Activated naive CD8-positive, alpha-beta T cell treated with anti-CD3 and anti-CD28 coated beads, Interleukin-2, amount 10 ng/mL, durations not matched to agents 7 days and 5 days (primary cell): ENCODE measurements at places on chromosomes 3 and 15. TPM values are rescaled to one million over a fixed set of nuclear protein-coding genes. Genes with fewer than 3 reads are reported as not detected.

INTS14 gene
- total RNA-seq: 43.0 TPM

PLXND1 gene
- 38.3 TPM for total RNA-seq

COLQ gene
- total RNA-seq: 3.5 TPM

MUSTN1 gene
- 1.9 TPM for total RNA-seq

GRCh38 chr3:172550347-172550943, 27.2 kb upstream of the TNFSF10 start:
- H3K36me3 ChIP-seq: peaks cover 21% of the 10 kb centered on the region
- H3K4me1 ChIP-seq: peaks cover 40% of the 10 kb centered on the region
- no peak for DNase-seq
- H3K27me3 ChIP-seq: no peaks in the 10 kb centered on the region

DNA sequence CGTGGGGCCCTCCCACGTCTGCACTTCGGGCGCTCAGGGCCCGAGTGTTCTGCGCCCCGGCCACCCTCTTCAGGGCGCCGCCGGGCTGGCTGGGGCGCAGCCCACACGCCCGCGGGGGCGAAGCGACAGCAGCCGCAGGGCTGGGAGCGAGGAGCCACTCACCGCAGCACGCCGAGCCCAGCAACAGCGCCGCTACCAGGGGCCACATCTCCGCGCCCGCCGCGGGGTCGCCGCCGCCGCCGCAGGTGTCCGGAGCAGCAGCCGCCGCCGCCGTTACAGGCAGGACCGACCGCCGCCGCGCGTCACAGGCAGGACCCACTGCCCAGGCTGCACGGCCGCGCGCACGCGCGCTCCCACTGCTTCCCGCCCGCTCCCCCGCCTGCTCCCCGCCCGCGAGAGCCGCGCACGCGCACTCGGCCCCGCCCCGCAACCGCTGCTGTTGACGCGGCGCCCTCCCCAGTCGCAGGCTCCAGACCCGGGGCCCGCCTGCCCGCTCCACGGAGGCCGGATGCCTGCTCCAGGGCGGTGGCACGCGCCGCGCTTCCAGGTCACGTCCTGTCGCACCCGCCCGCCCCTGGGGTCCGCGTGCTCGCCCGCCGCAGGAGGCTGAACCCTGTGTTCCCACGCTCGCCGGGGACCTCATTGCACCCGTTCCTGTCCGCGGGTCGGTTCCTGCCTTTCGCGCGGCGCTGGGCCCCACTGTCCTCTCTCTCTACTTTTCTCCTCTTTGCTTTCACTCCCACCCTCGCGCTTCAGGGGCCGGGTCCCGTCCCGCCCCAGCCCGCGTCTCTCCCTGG, at the start of gene CD47:
Gene CD47 (minus strand): TSS at position 331 of the 797 bp plus-strand sequence. CDS start 123 bp downstream, at position 208.
- H3K27me3 ChIP-seq: no peaks in the 10 kb centered on the region
- H3K36me3 ChIP-seq: peaks cover 6% of the 10 kb centered on the region
- H3K27ac ChIP-seq: peak within 1 kb of the TSS; percentile 99

GRCh38 chr3:58800032-58800431, 133.5 kb upstream of the FAM3D start:
- DNase-seq: no peak
- peaks cover 3% of the 10 kb centered on the region for H3K27me3 ChIP-seq
- H3K4me1 ChIP-seq: peaks cover 2% of the 10 kb centered on the region
- no peak overlapping the region for H3K4me3 ChIP-seq
- no peak overlapping the region for H3K27ac ChIP-seq

DNA sequence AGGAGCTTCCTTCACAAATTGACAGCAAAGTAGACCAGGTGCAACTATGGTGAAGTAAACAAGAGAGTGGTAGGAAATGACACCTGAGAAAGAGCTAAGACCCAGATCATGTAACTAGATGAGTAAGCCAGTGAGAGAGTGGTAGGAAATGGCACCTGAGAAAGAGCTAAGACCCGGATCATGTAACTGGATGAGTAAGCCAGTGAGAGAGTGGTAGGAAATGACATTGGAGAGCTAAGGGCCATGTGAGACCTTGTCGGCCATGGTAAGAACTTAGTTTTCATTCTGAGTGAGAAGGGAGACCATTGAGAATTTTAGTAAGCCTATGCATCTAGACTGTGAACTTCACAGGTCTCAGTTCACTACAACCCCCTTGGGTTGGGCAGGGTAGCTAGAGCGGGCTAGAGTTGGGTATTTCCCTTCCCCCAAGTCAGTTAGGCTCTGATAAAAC, 5.4 kb upstream of the SENP7 start:
- H3K4me1 ChIP-seq: peaks cover 35% of the 10 kb centered on the region
- H3K36me3 ChIP-seq: no peaks in the 10 kb centered on the region
- no peaks in the 10 kb centered on the region for H3K27me3 ChIP-seq
- H3K4me3 ChIP-seq: peak overlapping the region; percentile 52

DNA sequence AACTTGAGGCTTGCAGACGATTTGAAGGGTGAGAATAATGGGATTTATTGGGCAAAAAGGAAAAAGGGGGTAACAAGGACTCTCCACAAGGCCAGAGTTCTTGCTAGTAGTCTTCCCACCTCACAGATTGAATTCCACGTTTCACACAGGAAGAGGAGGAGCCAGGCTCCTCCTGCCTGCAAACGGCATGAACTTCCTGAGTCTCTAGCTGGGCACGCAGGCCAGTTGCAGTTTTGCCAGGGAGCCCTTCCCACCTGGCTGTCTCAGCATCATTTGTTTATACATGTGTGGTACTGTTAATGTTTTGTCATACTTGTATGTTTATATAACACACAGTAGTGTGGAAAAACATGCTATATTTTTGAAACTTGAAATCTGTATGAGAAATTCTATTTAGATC, 155.0 kb downstream of the NLGN1 start:
- no peaks in the 10 kb centered on the region for H3K36me3 ChIP-seq
- H3K27me3 ChIP-seq: no peaks in the 10 kb centered on the region
- no peak for DNase-seq
- no peak overlapping the region for H3K4me3 ChIP-seq
- H3K4me1 ChIP-seq: no peaks in the 10 kb centered on the region
- no peak overlapping the region for H3K27ac ChIP-seq

- no peaks in the 10 kb centered on the region for H3K27me3 ChIP-seq
- peaks cover 9% of the 10 kb centered on the region for H3K36me3 ChIP-seq
- H3K4me1 ChIP-seq: peaks cover 36% of the 10 kb centered on the region
- peak overlapping the region; percentile 86 for H3K27ac ChIP-seq
These were observed 417 bp downstream of the TBCCD1 start for GRCh38 chr3:186566772-186567071.

DNA sequence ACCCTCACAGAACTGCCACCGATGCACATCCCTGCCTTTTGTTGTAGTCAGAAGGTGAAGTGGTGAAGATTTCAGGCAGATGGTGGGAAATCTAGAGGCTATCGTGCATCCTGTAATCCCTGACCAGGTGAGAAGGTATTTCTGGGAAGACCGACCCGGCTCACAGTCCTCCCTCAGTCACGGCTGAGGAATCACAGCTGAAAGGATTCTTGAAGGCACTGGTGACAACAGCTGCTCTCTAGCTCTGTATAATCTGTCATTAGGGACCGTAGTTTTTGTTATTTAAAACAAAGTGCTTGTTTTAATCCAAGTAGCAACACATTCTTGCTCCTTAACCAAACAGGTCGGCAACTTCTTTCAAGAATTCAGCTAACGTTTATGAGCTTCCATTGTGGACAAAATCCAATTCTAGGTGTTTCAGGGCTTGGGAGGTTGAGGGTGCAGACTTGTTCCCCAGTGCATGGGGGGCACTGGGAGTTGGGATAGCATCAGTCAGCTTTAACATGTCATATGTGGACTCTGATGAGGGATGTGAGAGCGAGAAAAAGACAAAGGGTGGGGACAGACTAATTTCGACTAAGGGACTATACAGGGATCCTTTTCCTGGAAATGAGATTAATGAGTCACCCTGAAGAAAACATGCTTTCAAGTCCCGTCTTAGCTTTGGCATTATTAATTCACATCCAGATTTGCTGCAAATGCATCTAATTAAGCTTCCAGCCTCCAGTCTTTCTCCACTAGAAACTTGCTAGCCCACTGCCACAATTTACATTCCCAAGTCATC, 141.0 kb upstream of the RASGRP1 start:
- peaks cover 14% of the 10 kb centered on the region for H3K27me3 ChIP-seq
- peaks cover 4% of the 10 kb centered on the region for H3K4me1 ChIP-seq
- no peak overlapping the region for H3K4me3 ChIP-seq
- DNase-seq: no peak
- H3K27ac ChIP-seq: no peak overlapping the region
